ENCODE measurements at places on chromosomes 16 and 17.
A peak's percentile ranks its signal among the peaks of the same experiment; 100 is the strongest.

DNA sequence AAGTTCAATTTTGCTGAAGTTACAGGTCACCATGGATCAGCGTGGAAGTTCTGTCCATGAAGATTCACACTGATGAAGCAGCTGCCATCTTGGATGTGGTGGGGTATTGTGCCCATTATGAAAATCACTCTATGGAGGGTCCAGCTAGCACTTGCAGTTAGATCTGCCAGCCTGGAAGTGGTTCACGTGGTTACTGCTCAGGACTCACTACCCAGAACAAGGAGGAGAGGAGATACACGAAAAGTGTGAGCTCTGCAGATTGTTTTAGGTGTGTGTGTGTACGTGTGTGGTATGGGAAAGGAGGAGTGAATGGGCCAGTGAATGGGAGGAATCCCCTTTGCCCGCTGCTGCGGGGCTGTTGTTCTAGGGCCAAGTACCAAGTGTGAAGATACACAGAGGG lies 333.4 kb downstream of the MAF start:
- DNase-seq = no peak

- no peak for DNase-seq
Observed at GRCh38 chr17:67477687-67478086, 100.6 kb downstream of the PITPNC1 start.

DNA sequence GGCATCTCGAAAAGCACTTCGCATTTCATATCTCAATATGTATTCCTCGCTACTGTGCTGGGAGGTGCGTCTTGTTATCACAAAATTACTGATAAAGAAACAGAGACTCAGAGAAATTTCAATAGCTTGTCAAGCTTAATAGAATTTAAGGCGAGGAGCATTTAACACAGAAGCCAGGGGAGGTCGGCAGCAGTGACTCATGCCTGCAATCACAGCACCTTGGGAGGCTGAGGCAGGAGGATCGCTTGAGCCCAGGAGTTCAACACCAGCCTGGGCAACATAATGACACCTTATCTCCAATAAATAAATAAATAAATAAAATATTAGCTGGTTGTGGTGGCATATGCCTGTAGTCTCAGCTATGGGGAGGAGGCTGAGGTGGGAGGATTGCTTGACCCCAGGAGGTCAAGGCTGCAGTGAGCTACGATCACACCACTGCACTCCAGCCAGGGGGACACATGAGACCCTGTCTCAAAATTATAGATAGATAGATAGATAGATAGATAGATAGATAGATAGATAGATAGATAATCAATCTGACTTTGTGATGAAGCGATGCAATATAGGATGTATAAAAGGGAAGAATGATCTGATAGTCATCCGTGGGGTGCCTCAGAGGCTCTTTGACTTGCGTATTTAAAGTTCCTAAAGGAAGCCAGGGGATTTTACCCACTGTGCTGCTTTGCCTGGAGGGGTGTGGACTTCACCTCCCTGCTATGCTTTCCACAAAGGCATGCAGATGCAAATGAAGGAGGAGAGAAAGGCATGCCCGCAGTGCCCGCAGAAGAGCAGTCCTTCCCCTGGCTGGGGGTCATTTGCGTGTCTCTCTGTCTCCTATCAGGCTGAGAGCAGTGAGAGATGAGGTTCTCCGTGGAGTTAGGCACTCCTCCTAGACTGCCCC lies 15.9 kb upstream of the USP10 start:
- DNase-seq = no peak

DNA sequence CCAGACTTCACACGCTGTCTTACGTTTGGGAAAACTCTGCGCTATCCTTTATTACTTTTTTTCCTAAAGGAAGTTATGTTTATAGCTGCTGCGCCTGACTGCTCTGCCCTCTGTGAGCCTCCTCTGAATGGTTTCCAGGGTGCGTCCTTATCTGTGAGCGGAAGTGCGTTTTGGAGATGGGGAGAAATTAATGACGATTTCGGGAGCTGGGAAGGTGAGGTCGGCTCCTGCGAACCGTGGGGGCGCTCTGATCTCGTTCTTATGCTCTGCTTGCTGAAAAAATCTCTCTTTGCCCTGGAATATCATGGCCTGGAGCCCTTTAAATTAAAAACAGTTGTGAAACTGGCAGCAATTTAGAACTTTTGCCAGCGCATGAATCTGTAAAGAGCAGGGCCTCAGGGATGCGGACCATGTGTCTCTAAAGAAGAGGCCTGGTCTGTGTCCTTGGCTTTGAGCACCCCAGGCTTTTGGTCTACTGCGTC lies 135.7 kb upstream of the ZFHX3 start:
- no peak for DNase-seq

DNA sequence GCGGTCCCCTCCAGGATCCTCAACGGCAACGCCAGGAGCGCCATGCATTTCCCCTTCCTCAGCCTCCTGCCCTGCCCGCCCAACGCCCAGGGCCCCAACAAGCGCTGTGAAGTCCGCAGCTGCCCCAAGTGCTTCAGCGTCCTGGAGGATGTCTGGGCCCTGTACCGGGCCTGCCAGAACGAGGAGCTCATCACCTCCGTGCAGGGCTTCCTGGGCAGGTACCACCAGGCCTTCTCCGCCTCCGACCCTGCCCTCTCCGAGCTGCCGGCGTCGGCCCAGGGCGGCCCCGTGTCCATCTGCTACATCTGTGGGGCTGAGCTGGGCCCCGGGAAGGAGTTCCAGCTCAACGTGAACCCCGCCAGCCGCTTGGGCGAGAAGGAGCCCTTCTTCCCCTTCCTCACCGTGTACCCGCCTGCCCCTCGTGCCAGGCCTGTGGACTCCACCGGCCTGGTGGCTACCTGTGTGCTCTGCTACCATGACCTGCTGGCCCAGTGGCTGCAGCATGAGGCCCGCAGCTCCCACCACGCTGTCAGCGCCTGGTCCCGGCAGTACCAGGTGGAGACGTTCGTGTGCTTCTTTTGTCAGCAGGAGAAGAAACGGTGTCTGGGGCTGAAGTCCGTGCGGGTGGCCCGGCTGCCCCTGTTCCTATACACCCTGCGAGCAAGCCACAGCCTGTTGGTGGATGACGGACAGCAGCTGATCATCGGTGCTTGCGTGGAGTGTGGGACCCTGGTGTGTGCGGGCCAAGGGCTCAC lies 58.9 kb upstream of the CIBAR2 start:
- DNase-seq = no peak

DNA sequence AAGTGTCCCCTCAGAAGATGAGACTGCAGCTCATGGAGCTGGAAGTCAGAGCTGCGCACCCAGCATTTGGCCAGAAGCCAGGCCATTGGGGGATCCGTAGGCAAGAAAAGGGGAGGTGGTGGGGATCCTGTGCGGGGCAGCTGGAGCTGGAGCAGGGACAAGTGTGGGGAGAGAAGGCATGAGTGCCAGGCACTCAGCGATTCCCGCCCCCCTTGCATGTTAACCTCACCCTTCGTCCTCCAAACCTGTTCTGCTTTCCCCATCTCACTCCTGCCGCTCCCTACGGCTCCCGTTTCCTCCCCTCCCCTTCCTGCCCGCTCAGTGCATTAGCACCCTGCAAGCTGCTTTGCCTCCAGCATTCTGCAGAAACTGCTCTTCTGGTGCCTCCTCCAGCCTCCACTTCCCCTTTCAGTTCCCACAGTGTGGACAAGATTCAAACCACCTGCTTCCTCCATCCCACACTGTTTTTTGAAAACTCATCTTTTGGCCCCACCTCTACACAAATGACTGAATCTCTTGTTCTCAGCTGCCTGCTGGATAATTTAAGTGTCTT lies 5.6 kb downstream of the ALOX15 start:
- no peak for DNase-seq

- DNase-seq = no peak
Observed at GRCh38 chr17:39222866-39223834, 2.6 kb downstream of the STAC2 start.

GRCh38 chr16:52832771-52833170 lies 219.9 kb downstream of the CHD9NB start:
- DNase-seq = no peak

DNA sequence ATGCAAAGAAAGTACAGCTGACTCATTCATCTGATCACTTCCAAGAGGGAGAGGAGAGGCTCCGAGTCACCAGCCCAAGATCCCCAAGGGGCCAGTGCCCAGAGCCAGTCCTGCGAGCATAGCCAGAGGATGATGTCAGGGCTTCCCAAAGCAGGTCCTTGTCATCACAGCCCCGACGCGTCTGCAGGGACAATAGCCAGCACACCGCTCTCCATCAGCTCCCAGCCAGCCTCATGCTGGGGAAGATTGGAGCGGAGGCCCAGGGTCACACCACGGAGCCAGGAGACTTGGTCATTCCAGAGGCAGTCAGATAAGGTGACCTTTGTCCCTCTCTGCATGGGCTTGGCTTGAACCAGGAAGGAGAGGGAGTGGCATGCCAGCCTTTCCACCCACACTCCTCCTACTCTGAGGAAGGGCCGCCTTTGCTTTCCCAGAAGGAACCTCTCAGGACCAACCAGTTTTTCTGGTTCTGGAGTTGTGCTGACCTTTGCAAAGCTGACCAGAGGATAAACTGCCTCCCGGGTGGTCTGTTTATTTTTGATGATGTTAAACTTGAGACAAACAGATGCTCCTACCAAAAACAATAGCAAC lies 58.3 kb upstream of the ARHGAP44 start:
- DNase-seq = no peak

GRCh38 chr16:46830417-46830901 lies 521 bp downstream of the C16orf87 start:
- peak; percentile 45 for DNase-seq

DNA sequence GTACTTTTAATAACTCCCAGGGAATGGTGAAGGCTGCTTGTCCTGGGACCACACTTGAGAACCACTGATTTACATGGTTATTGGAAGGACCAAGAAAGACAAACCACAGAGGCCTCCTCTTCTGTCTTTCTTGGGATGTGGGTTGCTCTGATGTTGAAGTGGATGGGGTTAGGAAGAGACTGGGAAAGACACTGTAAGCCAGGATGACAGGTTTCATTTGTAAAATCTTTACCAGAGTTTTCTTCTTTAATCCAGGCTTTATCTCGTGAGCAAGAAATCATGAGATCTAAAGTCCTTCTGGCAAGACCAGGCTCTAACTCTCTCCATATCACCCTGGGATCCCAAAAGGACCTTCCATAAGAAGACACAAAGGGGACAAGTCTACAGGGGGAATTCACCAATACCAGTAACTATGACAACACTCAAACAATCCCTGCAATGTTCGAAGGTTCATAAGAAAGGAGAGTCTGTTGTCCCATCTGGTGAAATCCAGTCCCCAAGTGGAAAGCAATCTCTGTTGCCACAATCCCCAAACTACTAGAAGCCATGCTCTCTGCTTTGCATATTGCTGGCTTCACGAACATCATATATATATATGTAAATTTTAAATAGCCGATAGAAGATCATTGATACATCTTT lies 44.8 kb upstream of the CDRT4 start:
- DNase-seq = no peak

- DNase-seq = no peak
Observed at GRCh38 chr17:35448899-35449227, 297 bp upstream of the SLFN13 start.

GRCh38 chr17:62625184-62625869 lies 2.1 kb upstream of the MRC2 start:
- no peak for DNase-seq

DNA sequence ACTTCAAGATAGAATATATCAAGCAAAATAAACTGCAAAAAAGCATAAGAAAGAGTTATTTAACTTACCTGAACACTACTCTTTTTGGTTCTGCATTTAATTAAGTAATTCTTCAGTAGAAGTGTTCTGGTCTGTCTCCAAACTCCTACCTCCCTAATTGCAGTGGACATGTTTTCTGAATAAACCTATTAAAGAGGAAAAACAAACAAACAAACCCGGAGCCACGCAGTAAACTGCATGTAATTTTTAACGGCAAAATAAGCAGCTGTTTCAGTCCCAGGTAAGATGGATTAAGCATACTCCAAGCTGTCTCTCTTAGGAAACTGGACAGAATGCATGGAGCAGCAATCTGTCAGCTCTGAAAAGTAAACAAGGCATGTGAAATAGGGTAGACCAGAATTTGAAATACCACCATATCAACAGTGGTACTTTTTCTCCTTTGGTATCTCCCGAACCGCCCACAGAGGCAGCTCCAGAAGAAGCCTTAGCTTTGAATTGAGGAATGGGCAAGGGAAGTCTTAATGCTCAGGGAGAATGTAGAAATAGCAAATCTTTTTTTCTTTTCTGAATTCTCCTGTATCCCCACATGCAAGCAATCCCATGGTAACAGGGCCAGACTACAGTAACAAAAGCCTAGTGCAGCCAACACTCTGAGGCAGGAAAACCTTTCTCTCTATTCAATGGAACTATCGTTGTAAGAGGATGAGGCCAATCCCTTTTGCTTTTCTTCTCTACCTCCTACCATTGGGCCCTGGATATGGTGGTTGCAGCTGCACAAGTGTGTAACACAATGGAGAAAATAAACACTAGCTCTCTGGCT lies 12.5 kb downstream of the ABCA5 start:
- no peak for DNase-seq

DNA sequence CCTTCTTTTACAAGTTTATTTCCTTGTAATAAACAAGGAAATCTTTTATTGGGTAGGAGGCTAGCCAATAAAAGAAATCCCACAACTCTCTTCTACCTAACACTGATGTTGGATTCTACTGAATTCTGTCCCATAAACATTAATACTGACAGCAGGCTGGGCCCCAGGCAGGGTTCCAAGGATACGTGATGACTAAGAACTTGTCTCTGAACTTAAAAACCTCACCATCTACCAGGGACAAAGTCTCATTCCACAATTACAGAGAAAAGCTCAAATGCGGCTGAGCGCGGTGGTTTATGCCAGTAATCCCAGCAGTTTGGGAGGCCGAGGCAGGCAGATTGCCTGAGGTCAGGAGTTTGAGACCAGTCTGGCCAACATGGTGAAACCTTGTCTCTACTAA lies 64.9 kb downstream of the ARHGAP17 start:
- no peak for DNase-seq

- no peak for DNase-seq
Observed at GRCh38 chr17:36641331-36641876, 40.0 kb downstream of the MRM1 start.

DNA sequence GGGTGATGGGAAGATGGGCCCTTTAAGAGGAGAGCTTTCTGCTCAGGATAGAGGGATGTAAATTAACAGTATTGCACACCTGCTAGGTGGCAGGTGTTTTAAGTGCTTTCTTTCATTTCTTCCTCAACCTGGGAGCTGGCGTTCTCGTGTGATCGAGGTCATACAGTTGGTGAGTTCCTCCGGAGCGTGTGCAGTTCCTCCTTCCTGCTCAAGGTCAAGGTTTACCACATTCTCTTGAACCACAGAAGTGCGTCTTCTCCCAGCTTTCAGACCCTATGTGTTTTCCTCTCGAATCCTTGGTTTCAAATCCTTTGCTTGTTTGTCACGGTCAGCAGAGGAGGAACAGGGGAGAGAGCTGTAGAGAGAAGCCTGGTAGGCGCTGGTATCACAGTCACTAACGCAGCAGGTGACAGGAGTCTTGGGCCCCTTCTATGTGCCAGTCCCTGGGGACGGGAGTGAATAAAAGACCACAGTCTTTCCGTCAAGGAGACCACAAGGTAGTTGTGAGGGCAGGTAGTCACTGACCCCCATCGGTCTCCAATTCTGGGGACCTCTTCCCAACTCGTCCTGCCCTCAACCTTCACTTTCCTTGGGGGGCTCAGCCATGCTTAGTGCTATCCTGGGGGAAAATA lies 791 bp downstream of the DNAI2 start:
- DNase-seq = no peak

Data from T-helper 17 cell (primary cell).